ENCODE measurements at places on chromosomes 3 and 15.

DNA sequence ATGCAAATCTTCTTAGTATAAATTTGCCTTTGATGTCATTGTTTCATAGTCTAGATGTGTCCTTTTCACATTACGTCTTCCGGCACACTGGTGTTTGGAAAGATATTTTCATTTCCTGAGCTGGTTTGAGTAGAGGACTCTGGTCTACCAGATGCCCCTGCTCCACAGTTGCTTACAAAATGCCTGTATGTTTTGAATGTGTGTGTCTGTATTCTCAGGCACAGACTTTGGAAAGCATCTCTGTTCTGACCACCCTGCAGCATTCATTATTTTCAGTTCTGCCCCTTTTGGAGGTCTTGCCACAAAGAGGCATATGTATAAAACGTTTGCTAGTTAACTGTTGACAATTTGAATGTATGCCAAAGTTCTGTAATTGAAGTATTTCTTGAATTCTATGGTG is 236.0 kb upstream of the GOLIM4 start:
- no peak for DNase-seq

DNA sequence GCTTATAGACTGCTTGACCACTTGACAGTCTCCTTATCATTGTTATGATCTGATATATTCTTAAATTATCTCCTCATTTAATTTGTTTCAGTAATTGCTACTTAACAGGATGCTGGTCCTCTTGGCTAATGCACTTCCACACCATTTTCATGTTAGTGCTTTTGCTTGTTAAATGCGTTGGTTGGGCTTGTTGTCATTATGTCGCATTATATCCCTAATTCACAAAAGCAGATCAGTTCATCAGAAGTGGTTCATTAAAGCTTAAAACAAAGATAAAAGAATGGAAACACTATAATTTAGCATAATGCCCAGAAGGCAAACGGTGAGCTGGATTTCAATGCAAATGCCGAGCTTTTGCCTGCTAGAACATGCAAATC is 17.1 kb upstream of the EHHADH start:
- no peak for DNase-seq

- DNase-seq = no peak
Measured at GRCh38 chr3:101779822-101780381, 891 bp downstream of the NXPE3 start.

DNA sequence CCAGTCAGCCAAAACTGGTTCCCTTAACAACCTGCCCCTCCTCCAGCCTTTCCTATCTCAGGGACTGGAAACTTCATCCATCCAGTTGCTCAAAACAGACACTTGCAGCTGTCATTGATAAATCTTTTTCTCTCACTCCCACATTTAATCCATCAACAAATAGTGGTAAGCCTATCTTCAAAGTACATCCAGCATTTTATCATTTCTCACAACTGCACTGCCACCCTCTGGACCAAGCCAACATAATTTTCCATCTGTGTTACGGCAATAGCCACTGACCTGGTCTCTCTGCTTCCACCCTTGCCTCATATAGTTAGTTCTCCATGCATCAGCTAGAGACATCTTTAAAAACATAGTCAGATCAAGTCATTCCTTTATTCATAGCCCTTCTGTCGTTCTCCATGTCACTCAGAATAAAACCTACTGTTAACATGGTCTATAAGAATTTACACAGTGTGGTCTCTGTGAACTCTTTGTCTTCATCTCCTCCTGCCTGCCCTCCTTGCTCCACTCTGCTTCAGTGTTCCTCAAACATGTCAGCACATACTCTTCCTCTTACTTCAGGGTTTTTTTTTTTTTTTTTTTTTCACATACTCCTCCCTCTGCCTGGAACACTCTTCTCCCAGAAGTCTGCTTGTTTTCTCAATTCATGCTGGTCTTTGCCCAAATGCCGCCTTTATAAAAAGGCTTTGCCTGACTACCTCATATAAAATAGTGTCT is 102.5 kb upstream of the COL6A5 start:
- no peak for DNase-seq

DNA sequence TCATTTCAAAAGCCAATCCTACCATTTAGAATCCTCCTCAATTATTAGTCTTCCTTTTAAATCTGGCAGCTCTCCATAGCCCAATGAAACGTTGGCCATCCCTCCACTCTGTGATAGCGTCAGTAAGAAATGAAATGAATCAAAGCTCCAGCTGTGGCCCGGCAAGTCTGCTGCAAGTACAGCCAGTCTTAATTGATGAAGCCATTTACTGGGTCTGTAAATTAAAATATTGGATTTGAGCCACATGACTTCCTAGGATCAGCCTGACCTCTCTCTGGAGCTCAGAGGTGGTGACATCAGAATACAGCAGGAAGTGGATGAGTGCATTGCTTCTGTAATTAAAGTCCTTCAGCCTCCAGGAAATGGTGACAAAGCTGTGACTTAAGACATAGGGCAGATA is 347.0 kb upstream of the LMCD1 start:
- DNase-seq = no peak

DNA sequence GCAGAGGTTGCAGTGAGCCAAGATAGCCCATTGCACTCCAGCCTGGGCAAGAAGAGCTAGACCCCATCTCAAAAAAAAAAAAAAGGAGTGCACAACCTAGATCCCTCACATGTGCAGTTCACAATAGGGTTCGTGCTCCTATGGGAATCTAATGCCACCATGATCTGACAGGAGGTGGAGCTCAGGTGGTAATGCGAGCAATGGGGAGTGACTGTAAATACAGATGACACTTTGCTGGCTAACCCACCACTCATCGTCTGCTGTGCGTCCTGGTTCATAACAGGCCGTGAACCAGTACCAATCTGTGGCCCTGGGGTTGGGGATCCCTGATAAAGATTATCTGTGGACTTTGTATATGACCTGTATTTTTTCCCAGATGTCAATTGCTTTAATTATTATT is 16.7 kb downstream of the USP8 start:
- DNase-seq = no peak

DNA sequence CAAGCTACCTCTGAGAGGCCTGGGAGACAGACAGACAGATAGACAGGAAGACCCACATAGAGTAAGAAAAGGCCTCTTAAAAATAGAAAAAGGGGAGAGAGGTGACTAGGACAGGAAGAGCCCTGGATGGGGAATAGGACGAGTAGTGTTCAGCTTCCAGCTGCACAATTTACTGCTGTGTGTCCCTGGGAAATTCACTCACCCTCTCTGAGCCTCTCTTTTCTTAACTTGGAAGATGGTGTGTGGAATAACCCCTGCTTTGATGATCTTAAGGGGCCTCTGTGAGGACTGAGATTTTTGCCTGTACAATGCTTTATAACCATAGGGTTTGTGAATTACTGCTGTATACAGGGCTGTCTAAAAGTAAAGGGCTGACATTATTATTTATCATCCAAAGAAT is 37.5 kb downstream of the FEM1B start:
- no peak for DNase-seq

GRCh38 chr3:156760333-156760732 is 65.8 kb upstream of the LEKR1 start:
- DNase-seq = no peak

- no peak for DNase-seq
Measured at GRCh38 chr15:38129531-38130204, 123.0 kb upstream of the SPRED1 start.

DNA sequence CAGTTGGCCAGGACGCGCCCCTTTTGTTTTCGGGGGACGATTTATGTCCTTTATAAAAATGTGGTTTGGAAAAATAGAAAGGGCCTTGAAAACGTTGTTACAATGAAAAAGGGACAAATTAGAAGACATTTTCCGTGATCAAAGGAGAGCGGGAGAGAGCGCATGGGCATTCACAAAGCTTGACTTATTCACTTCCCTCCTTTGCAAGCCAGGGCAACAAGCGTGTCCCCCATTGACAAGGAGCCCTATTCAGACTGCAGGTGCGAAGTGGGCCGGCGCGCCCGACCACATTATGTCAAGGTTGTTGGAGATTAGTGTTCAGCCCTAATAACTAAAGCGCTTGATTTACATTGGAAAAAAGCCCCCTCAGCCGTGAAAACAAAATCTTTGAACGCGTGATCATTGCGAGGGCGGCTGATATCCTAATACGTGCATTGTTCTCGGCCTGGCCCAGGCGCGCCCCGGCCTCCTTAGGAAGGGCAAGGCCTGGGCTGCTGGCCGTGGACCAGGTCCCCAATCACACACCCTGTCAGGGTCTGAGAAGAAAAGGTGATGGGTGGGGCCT is 25.9 kb downstream of the ZIC4 start:
- DNase-seq = no peak

DNA sequence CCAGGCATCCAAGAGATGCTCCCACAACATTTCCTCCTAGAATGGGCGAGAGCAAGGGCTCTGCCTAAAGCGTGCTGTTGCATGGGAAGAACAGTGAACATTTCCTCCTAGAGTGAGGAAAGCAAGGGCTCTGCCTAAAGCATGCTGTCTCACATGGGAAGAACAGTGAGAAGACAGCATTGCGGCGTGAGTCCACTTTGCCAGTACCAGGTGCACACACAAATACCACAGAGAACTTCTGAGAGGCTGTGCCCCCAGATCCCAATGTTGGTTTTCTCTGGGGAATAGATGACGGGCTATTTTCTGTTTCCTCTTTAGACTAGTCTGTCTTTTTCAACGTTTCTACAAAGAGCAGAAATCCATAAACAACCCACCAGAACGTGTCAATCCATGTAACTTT is 142.9 kb downstream of the LRRK1 start:
- no peak for DNase-seq

DNA sequence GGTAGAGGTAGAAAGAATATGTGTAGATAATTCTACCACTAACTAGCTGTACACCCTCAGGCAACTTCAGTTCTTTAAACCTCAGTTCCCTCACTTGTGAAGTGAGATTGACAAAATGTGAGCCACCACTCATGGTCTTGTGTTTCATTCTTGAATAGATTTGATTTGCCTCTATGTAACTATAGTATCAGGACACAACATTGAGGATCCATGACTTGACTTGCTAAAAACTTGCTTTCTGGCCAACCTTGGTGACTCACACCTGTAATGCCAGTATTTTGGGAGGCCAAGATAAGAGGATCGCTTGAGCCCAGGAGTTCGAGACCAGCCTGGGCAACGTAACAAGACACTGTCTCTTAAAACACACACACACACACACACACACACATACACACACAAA is 115.8 kb upstream of the FLNB start:
- DNase-seq = no peak

- no peak for DNase-seq
Measured at GRCh38 chr3:64943866-64944265, 256.1 kb upstream of the ADAMTS9 start.

DNA sequence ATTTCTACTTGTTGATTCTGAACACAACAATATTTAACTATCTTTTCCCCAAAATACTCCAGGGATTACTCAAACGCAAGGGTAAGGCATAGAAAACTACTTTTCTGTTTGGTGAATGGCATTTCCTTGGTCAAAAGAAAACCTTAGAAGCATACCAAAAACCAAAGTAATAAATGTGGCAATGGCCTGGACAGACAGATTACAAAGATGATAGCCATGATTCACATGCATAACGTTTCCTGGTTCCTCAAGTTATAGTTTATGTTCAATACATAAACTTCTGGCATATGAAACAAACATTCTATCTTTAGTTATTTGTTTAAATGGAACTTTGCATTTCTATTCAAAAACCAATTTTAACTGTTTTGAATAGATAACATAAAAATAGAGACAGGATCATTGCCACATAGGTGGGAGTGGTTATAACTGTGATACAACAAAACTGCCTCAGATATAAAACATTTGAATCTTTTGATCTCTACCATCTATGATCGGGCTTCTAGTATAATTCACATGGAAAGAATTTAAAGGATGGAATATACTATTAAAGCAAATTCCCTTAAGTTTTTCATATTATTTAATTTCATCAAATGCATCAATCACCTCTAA is 32.1 kb downstream of the FOXP1 start:
- no peak for DNase-seq

DNA sequence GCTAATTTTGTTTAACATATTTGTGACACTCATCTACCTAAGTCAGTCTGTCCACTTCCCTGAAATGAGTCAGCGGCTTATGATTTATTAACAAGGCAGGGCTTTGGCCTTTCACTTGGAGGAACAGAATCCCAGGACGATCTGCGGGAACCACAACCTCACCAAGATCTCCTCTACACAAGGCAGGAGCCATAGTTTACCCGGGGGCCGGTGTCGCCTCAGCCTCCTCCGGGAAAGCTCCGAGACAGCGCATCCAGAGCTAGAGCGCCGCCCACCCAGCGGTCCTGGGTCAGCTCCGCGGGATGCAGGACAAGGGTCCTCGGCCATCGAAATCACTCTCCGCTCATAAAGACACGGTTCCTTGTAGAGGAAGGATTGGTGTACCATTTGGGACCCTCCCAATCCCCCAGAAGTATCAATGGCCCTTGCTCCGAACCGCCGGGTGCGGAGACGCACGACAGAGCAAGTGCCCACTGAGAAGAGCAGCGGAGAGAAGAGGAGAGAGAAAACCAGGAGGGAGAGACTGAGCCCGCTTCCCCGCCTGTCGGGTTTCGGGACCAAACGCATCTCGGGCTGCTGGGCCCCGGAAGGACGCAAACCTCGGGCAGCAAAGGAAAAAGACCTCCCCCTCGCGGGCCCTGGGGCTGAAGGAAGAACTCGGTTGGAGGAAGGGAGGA is 13.1 kb upstream of the ALCAM start:
- DNase-seq = no peak

- peak; percentile 34 for DNase-seq
Measured at GRCh38 chr3:38561746-38562466, 65.8 kb downstream of the EXOG start.

DNA sequence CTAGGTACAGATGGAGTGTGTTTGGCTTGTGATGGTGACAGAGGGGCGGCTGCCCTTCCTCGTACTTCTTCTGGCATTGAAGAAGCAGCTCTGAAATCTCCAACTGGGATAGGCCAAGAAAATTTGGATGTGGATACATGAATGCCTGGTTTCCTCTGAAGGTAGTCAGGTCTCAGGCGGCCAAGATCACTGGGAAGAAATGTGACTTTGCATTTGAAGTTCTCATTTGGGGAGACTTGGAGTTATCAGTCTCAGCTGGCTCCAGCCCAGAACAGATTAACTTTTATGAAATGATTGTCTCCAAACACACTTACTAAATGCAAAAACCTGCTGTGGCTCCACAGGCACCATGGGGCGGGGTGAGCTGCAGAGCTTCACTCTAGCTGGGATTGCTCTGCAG is 215.9 kb downstream of the THSD4 start:
- DNase-seq = no peak

DNA sequence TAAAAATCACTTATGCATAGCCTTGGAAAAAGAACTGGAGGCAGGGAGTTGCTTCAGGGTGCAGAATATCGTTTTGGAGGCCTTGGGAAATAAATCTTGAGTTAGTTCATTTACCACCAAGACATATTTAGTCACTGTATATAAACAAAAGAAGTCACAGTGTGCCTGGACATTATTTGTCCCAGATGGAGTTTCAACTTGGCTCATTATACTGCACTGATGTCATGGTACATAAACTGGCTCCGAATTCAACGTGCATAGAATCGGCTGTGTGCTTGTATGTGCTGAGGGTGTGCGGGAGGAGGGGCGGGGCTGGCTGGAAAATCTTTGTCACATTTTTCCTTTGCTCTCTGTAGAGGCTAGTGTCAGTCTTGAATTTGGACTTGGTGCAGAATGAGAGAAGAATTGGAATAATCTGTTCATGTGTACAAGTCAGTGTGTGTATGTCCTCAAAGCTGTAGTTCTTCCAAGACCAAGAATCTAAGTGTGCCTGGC is 86.6 kb downstream of the FNDC3B start:
- DNase-seq = no peak

Data from activated effector memory CD4-positive, alpha-beta T cell treated with anti-CD3 and anti-CD28 coated beads, Interleukin-2, amount 50 U/mL, for 16 hours (primary cell).